ENCODE measurements at places on chromosomes 1 and 21.

DNA sequence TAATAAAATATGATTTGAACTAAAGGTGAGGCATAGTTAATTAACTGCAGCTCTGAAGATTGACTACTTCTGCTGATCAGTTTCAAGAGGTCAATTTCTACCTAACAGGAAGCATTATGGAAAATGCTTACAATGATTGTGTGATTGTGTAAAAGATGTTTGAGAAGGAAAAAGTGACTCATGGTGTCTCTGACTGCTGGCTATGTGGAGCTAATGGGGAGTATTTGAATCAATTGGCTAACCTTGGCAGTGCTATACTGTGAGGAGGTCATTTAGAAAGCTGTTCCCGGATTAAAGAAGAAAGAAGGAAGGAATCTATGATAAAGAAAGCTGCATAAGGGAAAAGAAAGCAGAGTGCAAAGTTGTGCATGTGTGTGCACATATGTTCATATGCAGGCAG lies 376.5 kb downstream of the ADGRL2 start:
- DNase-seq, result no peak

DNA sequence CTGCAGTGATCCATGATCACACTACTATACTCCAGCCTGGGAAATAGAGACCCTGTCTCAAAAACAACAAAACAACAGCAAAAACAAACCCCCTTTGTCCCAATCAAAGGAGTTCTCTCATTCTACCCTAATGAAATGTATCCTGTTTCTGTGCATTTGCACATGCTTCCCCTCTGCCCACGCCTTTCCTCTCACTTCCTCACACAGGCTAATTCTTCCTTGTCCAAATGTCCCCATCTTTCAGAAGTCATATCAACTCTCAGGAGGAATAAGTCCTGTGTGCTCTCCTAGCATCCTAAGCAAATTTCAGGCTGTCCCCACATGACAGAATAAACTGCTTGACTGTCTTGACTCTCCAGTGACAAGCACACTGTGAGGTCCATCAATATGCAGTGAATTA lies 8.1 kb upstream of the ATP1B1 start:
- DNase-seq, result no peak

DNA sequence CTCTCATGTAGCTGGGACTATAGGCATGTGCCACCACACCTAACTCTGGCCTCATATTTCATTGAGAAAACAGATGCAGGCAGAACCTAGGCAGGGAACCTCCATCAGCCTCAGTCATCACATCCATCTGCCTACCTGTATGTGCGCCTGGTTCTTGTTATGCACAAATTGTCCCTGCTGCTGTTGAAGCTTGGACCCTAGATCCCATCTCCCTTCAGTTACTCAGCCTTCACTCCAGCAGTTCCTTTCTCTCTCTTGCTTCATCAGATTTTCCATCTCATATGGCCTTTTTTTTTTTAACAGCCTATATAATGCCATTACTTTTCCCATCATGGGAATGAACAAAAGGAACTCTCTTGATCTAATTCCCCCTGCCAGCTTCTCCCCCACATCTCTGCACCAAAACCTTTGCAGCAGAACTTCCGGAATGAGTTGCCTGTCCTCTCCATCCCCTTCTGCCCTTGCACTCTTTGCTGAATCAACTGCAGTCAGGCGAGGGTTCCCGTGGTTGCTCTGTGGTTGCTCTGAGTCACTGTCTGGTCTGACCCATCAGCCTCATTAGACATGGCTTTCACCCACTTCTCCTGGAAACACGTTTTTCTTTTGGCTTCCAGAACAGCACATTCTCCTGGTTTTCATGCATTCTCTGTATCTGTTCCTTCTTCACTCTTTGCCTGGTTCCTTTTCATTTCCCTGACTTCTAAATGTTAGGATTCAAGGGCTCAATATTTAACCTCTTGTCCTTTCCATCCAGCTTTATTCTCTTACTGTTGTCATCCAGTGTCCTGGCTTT lies 41.5 kb downstream of the UBE4B start:
- no peak for DNase-seq

DNA sequence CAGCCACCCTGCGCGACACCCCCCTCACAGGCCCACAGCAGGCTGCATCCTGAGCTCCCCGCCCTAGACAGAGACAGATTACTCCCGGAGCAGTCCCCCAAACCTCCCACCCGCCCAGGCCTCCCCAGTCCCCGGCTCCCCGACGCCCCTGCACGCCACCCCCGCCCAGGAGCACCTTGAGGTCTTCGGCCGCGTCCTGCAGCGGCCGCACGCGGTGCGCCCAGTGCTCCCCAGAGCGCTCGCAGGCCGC lies 731 bp downstream of the TRIM11 start:
- no peak for DNase-seq

- DNase-seq, result no peak
These were observed 28.5 kb upstream of the TMEM39B start for GRCh38 chr1:32044234-32044633.

All from NCI-H1048 (cell line).